Type B pancreatic cell (in vitro differentiated cells): ENCODE measurements at places on chromosomes 13 and 19. TPM values are rescaled to one million over a fixed set of nuclear protein-coding genes. Genes with fewer than 3 reads are reported as not detected.

Gene LILRB5
- not detected in 2 replicates for total RNA-seq

Gene STOML3
- 0.56 TPM in 1 of 2 replicates, not detected in the other for total RNA-seq

Gene NCR1
- not detected in 2 replicates for total RNA-seq

Gene ZNF709
- 3.6 and 5.6 TPM in 2 replicates for total RNA-seq

Gene MCF2L
- total RNA-seq: 37.3 and 46.9 TPM in 2 replicates

Gene CEACAM21
- total RNA-seq: not detected in 2 replicates

DNA sequence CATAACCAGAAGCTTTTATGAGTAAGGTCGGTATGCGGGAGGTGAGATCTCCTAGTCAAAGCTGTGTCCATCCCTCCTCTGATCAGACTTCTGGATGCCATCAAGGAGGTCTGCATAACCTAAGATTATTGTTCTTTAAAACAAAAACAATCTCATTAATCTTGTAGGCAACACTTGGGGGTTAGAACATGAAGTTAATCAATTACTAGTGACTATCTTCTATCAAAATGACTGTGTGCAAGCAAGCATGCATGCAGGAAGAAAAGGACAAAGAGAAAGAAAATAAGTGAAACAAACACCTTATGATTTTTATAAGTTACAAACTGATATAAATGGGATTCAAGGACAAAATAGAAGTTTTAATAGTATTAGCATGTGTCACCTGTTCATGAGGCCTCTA is 2435.9 kb upstream of the PCDH20 start:
- H3K4me3 ChIP-seq: no peak overlapping the region
- DNase-seq: no peak
- H3K4me1 ChIP-seq: no peaks in the 10 kb centered on the region

GRCh38 chr19:48896191-48896720 is 2.3 kb downstream of the TULP2 start:
- no peaks in the 10 kb centered on the region for H3K27me3 ChIP-seq
- peaks cover 9% of the 10 kb centered on the region for H3K36me3 ChIP-seq
- DNase-seq: no peak
- no peak overlapping the region for H3K27ac ChIP-seq
- H3K4me3 ChIP-seq: no peak overlapping the region
- H3K4me1 ChIP-seq: peaks cover 13% of the 10 kb centered on the region

DNA sequence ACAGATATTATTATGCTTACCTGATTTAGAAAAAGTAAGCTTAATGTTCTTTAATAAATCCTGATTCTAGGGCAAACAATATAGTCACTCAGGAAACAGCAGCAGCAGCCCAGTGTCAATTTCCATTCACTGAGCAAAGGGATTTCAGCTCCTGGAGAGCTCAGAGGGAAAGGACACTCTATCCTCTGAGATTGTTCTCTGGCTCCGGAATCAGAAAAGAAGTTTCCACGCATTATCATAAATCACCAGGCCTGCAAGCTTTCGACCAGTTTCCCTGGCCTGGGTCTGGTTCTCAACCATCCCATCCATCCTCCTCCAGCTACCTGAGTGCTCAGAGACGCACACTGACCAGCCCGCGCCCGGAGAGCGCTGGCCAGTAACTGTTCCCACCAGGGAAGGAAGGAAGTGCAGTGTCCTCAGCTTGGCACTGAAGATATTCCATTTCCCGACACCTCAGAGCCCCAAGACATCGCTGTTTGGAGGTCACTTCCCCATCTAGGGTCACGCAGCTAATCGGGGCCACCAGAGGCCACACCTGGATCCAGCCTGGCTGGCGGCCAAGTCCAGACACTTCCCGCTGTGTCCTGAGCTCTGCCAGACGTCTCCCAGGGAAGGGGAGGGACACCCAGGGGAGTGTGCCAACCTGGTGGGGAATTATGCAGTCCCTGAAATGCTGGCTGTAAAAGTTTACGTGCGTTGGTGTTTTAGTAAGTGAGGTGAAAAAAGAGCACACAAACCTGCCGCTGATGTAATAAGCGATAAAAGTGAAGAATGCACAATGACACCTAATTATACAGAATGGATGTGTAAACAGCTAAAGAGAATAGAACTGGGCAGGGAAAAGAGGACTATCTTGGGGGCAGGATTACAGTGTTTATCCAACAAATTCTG is 29.1 kb downstream of the EPS15L1 start:
- DNase-seq: no peak
- peak overlapping the region; percentile 60 for H3K27ac ChIP-seq
- peaks cover 53% of the 10 kb centered on the region for H3K4me1 ChIP-seq
- H3K4me3 ChIP-seq: peak overlapping the region; percentile 1
- no peaks in the 10 kb centered on the region for H3K27me3 ChIP-seq
- peaks cover 2% of the 10 kb centered on the region for H3K36me3 ChIP-seq

DNA sequence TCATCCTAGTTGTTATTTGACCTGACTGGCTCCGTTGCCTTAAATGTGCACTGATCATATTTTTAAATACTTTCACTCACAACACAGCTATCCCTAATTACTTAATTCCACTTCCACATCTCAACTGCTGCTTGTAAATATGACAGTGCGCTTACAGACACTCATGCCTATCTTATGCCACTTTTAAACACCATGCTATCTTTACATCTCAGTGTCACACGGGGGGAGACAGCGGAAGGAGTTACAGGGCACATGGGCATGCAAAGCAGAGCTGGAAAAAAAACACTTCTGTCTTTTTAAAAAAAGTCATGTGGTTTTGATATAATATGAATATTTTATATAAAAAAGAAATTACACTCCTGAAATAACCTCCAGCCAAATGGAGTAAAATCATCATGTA is 44.1 kb downstream of the SMAD9 start:
- H3K36me3 ChIP-seq: peaks cover 14% of the 10 kb centered on the region
- H3K4me1 ChIP-seq: peaks cover 8% of the 10 kb centered on the region
- DNase-seq: no peak
- no peak overlapping the region for H3K4me3 ChIP-seq
- H3K27me3 ChIP-seq: no peaks in the 10 kb centered on the region
- H3K27ac ChIP-seq: no peak overlapping the region

- peaks cover 16% of the 10 kb centered on the region for H3K4me1 ChIP-seq
- H3K27ac ChIP-seq: peak overlapping the region; percentile 77
- H3K4me3 ChIP-seq: peak overlapping the region; percentile 75
- peaks cover 7% of the 10 kb centered on the region for H3K27me3 ChIP-seq
- H3K36me3 ChIP-seq: peaks cover 5% of the 10 kb centered on the region
Observed at GRCh38 chr19:35549174-35549788, 3.9 kb downstream of the TMEM147 start.

DNA sequence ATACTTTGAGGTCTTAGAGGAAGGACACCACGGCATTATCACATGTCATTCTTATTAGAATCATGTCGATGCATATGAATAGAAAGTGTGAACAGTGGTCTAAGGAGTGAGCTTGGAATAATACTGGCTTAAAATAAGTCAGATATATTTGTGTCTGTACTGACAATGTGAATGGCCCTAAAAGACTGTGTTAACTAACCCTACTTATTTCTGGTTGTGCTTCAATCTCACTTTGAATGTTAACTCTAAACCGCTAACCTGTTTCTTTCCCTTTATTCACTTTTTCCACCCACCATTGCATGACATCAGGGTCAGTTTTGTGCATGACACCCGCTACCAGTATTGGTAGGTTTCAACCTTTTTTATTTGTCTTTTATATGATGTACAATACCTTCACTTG is 69.1 kb upstream of the RAP2A start:
- peaks cover 60% of the 10 kb centered on the region for H3K36me3 ChIP-seq
- H3K27ac ChIP-seq: no peak overlapping the region
- H3K4me3 ChIP-seq: no peak overlapping the region
- peaks cover 26% of the 10 kb centered on the region for H3K4me1 ChIP-seq
- no peaks in the 10 kb centered on the region for H3K27me3 ChIP-seq
- DNase-seq: no peak

GRCh38 chr13:58187881-58188280 is 556.3 kb downstream of the PCDH17 start:
- H3K4me1 ChIP-seq: no peaks in the 10 kb centered on the region
- no peak overlapping the region for H3K27ac ChIP-seq
- DNase-seq: no peak
- no peaks in the 10 kb centered on the region for H3K27me3 ChIP-seq
- no peaks in the 10 kb centered on the region for H3K36me3 ChIP-seq

GRCh38 chr19:48568345-48568886 is 16.4 kb downstream of the SULT2B1 start:
- peak overlapping the region; percentile 43 for H3K27ac ChIP-seq
- peaks cover 11% of the 10 kb centered on the region for H3K4me1 ChIP-seq
- peak overlapping the region; percentile 59 for H3K4me3 ChIP-seq
- no peak for DNase-seq
- peaks cover 7% of the 10 kb centered on the region for H3K27me3 ChIP-seq
